ENCODE measurements at places on chromosomes 5 and 9.

- no peak for DNase-seq
Observed at GRCh38 chr5:121021681-121022080, 557.6 kb downstream of the PRR16 start.

- no peak for DNase-seq
Observed at GRCh38 chr5:89869346-89869745, 540.2 kb downstream of the CETN3 start.

DNA sequence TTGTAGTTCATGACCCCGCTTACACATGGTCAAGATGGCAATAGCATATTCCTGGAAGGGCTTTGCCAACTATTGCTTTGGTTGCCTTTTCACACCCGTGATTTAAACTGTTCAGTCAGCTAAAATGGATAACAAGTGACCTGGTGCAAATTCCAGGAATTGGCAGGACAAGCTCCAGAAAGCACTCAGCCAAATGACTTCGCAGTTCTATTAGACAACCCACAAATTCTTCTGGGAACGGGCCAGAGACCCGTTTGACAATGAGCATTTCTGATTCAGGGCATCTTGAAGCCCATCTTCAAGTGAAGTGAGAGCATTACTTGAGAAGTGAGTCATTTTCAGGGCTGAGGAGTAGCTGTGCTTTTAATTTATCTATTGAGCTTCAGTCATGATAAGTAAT lies 165.0 kb downstream of the DROSHA start:
- DNase-seq = no peak

GRCh38 chr9:903886-904285 lies 62.4 kb downstream of the DMRT1 start:
- peak; percentile 66 for DNase-seq
